ENCODE measurements at places on chromosomes 7 and 10.

GRCh38 chr10:77604063-77604462, 33.5 kb downstream of the KCNMA1 start:
- DNase-seq: no peak

DNA sequence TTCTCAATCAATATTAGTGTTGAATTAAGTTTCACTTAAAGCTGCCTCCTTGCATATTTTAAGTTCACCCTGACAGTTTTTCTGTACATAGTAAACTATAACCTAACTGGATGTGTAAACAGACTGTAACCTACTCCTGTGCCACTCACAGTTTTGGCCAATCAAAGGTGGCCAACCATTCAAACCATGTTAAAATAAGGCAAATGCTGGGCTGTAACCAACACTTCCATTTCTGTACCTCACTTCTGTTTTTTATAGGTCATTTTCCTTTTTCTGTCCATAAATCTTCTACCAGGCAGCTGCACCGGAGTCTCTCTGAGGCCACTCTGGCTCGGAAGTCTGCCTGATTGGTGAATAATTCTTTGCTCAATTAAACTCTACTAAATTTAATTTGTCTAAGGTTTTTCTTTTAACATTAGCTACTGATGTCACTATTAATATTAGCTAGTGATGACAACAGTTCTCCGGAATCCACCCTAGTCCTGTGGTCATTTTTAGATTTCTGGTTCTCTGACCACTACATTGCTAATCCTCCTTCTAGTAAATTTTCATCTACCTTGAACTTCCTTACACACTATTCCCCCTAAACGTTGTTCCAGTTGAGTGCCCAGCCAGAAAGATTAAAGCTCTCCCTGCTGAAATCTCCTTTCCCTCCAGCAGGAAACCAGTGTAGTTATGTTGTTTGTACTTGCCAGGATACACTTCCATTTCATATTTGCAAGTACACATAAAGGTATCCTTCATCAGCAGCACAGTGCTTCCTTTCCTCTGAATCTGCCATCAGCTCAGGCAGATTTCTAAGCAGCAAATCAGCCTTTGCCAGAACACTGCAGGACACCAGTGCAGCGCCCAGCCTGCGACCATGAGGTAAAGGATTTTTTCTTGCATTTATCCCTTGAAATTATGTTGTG, 18.6 kb upstream of the IFIT2 start:
- DNase-seq: peak; percentile 14

DNA sequence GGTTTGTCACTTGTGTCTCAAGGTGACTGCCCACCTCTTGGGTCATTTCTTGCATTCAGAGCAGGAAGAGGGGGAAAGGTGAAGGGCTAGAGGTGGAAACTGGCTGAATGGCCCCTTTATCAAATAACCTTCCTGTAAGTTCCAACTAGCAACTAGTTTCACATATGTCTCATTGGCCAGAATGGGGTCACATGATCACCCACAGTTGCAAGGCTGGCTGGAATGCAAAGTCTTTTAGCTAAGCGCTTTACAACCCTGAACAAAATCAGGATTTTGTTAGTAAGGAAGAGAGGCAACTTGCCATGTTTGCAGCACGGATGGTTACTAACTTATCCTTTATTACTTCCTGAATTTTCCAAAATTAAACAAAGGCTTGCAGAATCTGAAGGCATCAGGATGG, 156.3 kb downstream of the EMX2 start:
- no peak for DNase-seq

DNA sequence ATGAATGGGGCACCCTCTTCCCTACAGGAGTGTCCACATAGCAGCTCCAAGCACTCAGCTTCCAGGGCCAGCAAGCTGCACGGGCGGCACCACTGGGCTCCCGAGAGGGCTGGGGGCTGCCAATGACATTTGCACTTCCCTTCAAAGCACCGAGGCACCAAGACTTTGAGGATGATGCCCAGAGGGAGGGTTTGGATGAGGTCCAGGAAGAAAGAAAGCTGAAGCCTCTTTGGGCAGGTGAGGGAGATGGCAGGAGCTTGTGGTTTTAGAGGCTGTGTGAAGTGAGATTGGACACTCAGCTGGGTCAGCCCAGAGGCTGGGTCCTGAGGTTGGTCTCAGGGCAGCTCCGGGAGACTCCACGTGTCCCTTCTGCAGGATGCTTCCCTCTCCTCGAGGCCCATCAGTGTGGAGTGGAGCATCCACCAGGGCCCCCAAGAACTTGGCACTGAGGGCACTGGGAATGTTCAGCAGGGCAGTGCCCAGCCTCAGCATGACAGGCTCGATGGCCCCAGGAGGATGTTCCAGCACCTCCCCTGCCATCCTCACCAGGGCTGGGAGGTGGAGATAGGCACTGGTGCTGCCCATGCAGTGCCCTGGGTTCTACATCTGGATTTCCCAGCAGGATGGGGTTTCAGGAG, 54.9 kb upstream of the IGFBP3 start:
- DNase-seq: no peak

DNA sequence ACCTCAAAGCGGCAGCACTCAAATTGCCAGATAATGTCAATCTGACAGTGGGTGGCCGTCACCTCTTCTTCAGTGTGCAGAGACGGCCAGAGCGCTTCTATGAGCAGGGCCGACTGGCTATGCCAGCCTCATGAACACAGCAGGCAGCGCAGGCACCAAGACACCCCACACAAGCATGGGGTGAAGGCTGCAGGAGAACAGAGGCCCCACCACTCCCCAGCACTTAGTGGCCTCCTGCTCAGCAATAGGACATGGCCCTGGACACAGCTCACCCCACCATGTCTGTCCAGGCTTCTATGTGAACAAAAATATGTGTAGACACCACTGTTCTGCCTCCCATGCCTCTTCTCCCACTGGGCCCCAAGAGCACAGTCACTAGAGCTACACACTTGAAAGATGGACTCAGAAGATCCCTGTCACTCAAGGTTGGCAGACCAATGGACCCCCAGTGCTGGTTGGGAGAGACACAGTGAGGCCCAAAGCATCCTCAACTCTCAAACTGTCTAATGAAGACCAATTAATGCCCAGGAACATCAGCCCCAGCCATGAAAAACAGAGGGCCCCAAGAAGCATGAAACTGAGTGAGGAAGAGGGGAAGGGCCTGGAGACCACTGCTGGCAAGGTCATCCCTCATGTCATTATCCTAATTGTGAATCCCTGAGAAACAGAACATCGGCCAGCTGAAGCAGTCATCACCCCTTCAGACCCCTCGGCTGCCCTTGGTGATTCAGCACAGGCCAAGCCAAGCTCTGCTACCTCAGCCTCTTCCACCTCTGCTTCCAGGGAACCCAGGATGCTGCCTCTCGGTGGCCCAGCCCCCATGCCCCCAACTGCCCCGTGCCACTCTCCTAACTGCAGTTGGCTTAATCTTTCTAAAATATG, 77.7 kb downstream of the GRID1 start:
- DNase-seq: no peak

- no peak for DNase-seq
Measured at GRCh38 chr7:135950972-135951371, 26.2 kb downstream of the MTPN start.

- DNase-seq: no peak
Measured at GRCh38 chr7:41116337-41116736, 586.6 kb downstream of the INHBA start.

- no peak for DNase-seq
Measured at GRCh38 chr10:31604096-31604495, 285.1 kb downstream of the ZEB1 start.

- no peak for DNase-seq
Measured at GRCh38 chr10:131261890-131262475, 49.5 kb downstream of the TCERG1L start.

DNA sequence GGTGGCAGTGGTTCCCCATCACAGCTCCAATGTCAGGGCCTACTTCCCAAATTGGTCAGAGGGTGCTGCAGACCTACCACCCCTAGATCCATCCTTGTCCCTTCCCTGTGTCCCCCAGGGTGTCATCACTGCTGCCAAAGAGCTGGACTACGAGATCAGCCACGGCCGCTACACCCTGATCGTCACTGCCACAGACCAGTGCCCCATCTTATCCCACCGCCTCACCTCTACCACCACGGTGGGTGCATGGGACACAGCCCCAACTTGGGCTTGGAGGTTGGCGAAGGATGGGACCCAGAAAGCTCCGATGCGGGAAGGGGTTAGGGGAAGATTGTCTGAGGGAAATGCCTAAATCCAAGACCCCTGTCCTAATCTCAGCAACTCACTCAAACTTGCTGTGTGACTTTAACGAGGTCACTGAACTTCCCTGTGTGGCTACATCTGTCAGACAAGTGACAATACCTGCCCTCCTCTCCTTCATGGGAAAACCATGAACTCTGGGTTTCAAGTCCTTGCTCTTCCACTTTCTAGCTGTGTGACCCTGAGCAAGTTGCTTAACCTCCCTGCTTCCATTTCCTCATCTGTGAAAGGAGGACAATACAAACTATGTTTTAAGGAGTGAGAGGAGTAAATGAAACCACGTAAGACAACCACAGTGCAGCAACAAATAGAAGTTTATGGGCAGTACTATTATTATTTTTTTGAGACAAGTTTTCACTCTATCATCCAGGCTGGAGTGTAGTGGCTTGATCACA, 4.9 kb upstream of the VSIR start:
- DNase-seq: no peak

- no peak for DNase-seq
Measured at GRCh38 chr10:90847436-90847835, 10.4 kb downstream of the HTR7 start.

GRCh38 chr10:125607689-125608290, 75.2 kb downstream of the TEX36 start:
- DNase-seq: no peak

DNA sequence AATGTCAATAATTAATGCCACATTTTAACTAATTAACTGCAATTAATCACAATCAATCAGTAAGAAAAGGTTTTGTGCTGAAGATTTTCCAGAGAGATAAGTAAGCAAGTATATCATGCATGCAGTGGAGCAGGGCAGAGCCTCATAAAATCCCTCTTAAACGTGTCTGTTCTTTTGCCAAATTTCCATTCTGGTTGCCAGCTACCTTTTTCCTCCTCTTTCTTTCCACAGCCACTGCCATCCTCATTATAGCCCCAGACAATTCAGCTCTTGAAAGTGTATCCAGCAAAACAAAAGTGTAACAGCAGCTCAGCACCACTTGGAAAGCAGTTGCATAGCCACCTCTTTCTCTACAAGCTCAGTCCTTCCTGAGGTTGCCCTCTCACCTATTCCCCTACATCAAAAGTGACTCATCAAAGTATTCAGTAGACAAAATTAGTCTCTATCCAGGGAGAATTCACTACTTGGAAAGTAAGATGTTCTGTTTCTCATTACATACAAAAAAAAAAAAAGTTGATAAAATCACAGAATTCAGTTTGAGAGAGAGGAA, 26.9 kb upstream of the EPHB6 start:
- no peak for DNase-seq

- DNase-seq: no peak
Measured at GRCh38 chr10:69345402-69345801, 67.1 kb downstream of the HK1 start.

- no peak for DNase-seq
Measured at GRCh38 chr10:95560278-95561176, 644 bp downstream of the SORBS1 start.
